Breast epithelium (tissue), 4 donors: ENCODE measurements at places on chromosomes 3 and 15.
A peak's percentile ranks its signal among the peaks of the same experiment; 100 is the strongest.

- no peak for DNase-seq
These were observed 239.3 kb upstream of the CNTN6 start for GRCh38 chr3:853489-853888.

GRCh38 chr3:129837065-129837642 lies 56.4 kb downstream of the TMCC1 start:
- no peak for DNase-seq

- DNase-seq = no peak
These were observed 276.0 kb downstream of the SV2B start for GRCh38 chr15:91376038-91376437.

GRCh38 chr15:80482696-80483095 lies 78.5 kb downstream of the ARNT2 start:
- no peak for DNase-seq

DNA sequence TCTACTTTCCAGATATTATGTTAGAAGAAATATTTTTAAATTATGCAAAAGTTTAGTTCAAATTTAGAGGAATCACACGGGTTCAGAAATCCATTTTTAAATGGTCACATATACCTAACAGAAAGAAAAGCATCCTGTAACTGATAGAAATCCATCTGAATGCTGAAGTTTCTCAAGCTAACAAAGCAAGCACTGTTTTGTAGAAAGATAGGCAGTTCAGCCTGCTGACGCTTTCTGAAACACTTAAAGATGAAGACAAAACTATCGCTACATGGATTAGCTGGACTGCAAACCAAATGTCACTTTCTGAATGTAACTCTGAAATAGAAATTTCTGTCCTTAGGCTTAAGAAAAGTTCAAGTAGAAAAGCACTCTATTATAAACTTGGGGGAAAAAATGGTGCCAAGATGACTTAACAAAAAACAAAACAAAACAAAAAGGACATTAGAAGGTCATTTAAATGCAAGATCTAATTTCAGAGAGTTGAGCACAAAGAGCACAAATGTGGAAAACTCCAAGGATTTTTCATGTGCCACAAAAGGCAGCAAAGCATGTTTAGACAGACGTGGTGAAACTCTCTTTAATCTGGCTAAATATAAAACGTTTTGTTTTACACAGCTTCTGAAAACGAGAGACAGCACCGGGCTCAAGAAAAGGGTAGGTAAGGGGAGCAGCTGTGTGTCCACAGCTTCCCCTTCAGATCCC lies 1.2 kb downstream of the PLOD2 start:
- no peak for DNase-seq

DNA sequence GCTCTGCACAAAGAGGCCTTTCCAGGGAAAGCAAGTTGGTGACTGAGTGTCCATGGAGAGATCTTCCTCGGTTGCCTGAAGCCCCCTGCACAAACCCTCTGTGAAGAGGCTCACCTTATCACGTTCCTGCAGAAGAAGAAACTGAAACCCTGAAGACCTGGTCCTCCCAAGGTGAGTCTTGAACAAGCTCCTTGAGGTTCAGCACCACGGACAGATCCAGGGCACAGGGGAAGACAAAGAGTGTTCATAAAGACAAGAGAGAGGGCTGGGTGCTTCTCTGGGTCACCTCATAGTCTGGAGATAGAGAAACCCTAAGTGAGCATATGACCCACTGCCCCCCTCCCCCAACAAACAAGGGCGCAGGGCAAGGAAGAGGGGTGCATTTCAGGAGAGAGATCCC lies 21.7 kb upstream of the TBC1D21 start:
- DNase-seq = no peak

GRCh38 chr15:77975332-77976094 lies 102.0 kb downstream of the TBC1D2B start:
- peak; percentile 50 for DNase-seq

GRCh38 chr3:72099326-72100079 lies 314.6 kb upstream of the PROK2 start:
- no peak for DNase-seq

GRCh38 chr3:111619833-111620232 lies 24.7 kb upstream of the ZBED2 start:
- DNase-seq = no peak

DNA sequence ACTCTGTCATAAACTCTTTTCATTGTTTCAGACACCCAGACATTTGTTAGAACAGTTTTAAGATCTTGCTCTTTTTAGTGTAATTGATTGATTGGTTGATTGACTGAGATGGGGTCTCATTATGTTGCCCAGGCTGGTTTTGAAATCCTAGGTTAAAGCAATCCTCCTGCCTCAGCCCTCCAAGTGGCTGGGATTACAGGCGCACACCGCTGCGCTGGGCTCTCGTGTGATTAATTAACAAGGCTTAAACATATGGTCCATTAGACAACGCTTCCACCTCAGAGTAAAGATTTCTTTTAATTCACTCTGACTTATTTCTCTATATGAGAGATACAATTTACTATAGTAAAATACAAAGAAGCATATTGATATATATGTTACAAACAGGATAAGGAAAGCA lies 114.0 kb upstream of the C2CD4B start:
- DNase-seq = no peak

DNA sequence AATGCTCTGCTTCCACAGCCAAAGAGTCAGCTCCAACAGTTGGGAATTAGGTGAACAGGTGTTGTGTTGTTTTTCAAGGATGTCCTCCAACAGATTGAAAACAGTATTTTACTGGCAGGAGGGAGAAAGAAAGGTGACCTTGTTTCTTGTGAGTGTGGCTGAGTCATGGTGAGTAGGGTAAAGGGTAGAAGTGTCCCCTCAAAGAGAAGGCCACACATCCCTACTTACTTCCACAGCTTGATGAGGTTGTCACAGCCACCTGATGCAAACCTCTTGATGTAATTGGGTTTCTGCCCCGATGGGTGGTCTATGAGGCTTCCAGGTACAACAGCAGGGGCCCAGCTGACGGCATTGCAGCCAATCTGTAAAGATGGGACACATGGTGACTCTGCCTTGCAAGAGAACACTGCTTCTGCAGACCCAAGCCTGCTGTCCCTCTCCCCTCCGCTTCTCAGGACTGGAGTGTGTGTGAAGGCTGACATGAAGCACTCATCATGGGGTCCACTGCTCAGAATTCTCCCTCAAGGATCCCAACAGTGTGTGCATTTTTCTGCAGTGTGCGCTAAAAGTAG lies 12.7 kb upstream of the GHRL start:
- no peak for DNase-seq

GRCh38 chr15:63045879-63046278 lies 3.3 kb downstream of the TPM1 start:
- no peak for DNase-seq

- DNase-seq = peak; percentile 95
These were observed 17.7 kb downstream of the CHD2 start for GRCh38 chr15:92917598-92918407.

DNA sequence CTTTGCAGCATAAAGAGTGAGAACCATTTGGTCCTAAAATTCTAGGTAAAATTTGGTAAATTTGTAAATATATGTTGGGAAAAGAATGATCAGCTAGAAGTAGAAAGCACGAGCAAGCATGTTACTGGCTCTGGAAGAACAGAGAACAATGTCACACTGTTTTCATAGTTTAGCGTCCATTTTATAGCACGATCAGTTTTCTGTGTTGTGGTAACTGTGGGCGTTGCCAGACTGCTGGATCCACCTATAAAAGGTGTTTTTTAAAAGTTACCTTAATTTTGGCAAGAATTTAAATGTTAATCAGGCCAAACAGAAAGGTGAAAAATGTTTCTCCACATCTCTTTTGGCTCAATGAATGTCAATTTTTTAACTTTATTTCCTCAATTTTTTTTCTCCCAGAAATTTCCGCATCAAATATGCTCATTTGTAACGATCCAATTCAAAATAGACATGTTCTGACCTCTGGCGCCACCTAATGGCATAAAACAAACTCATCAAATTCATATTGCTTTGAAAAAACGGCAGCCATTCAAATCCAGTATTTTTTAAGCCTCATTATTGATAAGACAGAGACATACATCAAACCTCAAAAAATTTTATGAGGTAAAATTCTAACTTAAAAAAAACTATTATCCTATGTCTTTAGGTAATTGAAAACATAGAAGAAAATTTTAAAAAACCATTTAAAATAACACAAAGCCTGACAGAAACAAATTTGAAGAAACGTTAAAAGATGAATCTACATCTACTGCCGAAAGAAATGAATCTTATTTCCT lies 5.5 kb upstream of the GP5 start:
- no peak for DNase-seq

DNA sequence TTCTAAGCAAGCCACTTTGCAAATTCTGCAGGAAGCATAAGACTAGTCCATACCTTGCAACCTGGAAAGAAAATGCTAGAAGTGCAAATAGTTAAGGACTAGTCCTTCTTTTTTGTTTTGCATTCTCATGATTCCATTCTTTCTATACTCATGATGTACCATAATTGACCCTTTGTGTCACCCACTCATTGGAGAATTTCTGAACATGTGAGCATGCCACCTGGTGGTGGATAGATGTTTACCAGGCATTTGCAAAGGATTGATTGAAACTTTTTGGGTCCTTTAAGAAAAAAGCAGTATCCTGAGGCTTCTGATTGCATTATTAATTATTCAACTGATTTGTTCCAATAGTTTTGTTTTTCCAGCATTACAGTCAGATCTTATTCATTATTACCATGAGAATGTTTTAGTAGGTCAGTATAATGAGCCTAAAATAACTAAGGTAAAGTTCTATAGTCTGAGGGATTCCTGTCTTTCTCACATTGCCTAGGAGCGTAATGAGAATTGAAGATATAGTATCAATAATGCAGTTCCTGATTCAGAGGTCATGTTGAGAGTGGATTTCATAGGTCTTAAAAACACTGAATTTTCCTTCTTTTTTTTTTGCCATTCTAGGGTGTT lies 20.2 kb upstream of the DIPK2A start:
- no peak for DNase-seq

- no peak for DNase-seq
These were observed 60.9 kb upstream of the DCBLD2 start for GRCh38 chr3:98962189-98962930.

GRCh38 chr15:62938825-62939224 lies 103.7 kb upstream of the TPM1 start:
- DNase-seq = no peak

DNA sequence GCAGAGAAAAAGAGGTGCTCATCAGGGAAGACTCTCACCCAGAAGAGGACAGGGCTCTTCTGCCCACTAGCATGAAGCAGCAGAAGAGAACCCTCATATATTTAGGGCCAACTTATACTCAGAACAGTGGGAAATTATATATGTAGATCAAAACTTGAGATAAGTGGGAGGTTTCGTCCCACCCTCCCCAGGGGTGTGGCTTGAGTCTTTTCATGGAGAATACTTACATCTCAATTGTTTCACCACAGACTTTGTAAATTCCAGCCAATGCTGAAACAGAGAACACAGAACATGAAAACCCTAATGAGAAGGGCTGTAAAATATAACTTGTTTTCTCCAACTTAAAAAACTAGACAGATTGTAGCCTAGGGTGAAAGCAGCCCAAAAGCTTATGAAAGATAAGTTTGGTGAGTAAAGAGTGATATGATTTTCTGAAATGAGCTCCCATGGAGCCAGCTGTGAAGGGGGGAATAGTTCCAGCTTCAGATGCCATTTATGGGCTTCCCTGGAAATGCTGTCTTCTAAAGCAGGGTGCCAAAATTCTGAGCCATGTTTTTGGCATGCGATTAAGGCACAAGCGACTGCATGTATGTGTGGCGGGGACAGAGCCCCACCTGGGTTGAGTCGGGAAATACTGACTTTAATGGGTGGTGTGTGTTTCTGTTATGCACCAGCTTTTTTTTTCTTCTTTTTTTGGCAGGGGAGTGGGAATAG lies 92.9 kb downstream of the WDR76 start:
- no peak for DNase-seq

GRCh38 chr3:32022947-32023346 lies 41.4 kb downstream of the ZNF860 start:
- DNase-seq = no peak

GRCh38 chr3:53243165-53243564 lies 12.7 kb downstream of the TKT start:
- no peak for DNase-seq

DNA sequence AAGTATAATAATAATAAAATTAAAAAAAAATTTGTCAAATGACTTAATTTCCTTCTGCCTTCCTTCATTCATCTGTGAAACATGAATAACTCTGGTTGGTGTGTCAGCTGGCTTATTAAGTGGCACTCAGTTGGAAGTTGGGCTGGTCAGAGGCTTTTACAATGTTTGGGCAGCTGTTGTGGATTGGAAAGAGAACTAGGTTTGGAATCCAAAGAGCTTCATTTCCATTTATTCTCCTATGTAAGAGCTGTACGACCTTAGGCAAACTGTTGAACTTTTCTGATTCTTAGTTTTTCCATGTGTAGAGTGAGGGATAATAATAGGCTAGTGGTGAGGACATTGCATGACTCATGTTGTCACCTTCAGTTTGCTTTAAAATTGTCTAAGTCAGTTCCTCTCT lies 606.7 kb downstream of the PDCD6IP start:
- DNase-seq = no peak

GRCh38 chr15:43249699-43250203 lies 17.0 kb downstream of the TGM5 start:
- no peak for DNase-seq

- DNase-seq = no peak
These were observed 66.7 kb upstream of the GOLGA8B start for GRCh38 chr15:34650177-34650576.
